ENCODE measurements at places on chromosomes 2 and 18. TPM values are rescaled to one million over a fixed set of nuclear protein-coding genes. Genes with fewer than 3 reads are reported as not detected.
A peak's percentile ranks its signal among the peaks of the same experiment; 100 is the strongest.

- H3K27ac ChIP-seq = no peak overlapping the region
- H3K4me1 ChIP-seq = no peaks in the 10 kb centered on the region
- H3K36me3 ChIP-seq = no peaks in the 10 kb centered on the region
- no peak overlapping the region for H3K4me3 ChIP-seq
- no peaks in the 10 kb centered on the region for H3K27me3 ChIP-seq
Measured at GRCh38 chr2:147125145-147125544, 719.7 kb upstream of the ACVR2A start.

DNA sequence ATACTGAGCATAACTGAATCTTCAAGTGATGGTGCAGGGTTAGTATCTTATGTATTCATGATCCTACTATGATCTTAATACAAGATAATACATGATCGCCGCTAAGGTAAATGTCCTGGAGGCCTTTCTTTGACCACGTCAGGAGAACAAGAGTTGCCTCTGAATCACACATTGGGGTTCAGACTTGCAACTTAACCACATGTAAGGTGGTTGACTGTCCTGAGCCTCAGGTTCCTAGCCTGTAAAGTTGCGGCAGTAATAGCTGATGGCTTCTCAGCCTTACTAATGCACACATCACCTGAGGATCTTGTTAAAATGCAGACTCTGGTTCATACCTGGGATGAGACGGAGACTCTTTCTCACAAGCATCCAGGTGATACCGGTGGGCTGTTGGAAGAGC is 112.5 kb downstream of the MGAT5 start:
- peaks cover 10% of the 10 kb centered on the region for H3K4me1 ChIP-seq
- no peaks in the 10 kb centered on the region for H3K27me3 ChIP-seq
- H3K36me3 ChIP-seq = no peaks in the 10 kb centered on the region
- H3K27ac ChIP-seq = no peak overlapping the region
- DNase-seq = no peak

The MAP3K19 gene
- total RNA-seq = not detected

DNA sequence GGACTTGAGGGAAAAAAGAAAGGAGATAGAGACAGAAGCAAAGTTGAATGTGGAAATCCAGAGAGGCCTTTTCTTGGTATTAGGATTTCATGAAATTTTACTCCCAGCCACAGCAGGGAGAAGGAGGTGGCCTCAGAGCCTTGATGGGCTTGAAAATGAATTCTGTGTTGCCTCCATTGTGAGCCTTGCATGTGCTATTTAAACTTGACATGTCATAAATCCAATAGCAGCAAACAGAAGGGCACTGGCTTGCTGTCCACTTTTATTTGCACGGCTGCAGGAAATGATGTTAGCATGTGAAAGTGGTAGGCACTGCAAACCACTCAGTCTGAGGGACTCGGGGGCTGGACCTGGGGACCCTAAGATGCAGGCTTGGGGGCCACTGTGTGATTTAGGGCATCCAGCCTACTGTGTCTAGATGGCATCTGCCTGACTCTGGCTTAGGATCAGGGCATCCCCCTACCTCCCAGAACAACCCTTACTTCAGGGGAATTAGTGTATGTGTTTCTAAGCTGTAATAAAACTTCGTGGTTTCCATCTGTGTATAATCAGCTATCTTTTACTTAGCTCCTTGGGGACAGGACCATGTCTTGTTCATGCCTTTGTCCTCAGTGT is 139.1 kb upstream of the SKOR2 start:
- H3K27me3 ChIP-seq = no peaks in the 10 kb centered on the region
- no peaks in the 10 kb centered on the region for H3K4me1 ChIP-seq
- no peak overlapping the region for H3K4me3 ChIP-seq
- no peaks in the 10 kb centered on the region for H3K36me3 ChIP-seq
- no peak overlapping the region for H3K27ac ChIP-seq

The DHRS9 gene
- total RNA-seq = 1.3 TPM

- no peak within 1 kb of the TSS for H3K27ac ChIP-seq
- DNase-seq = no peak
- H3K4me1 ChIP-seq = peaks cover 19% of the 10 kb centered on the region
- H3K27me3 ChIP-seq = peaks cover 59% of the 10 kb centered on the region
Measured at GRCh38 chr2:73202156-73203054, at the start of gene NOTO. NOTO (plus strand) TSS chr2:73202574; CDS start chr2:73202667, 93 bp downstream.

- peak overlapping the region; percentile 65 for H3K27ac ChIP-seq
- H3K27me3 ChIP-seq = no peaks in the 10 kb centered on the region
- no peaks in the 10 kb centered on the region for H3K36me3 ChIP-seq
- no peaks in the 10 kb centered on the region for H3K4me1 ChIP-seq
Measured at GRCh38 chr2:27797841-27798240, 26.3 kb downstream of the MRPL33 start.

DNA sequence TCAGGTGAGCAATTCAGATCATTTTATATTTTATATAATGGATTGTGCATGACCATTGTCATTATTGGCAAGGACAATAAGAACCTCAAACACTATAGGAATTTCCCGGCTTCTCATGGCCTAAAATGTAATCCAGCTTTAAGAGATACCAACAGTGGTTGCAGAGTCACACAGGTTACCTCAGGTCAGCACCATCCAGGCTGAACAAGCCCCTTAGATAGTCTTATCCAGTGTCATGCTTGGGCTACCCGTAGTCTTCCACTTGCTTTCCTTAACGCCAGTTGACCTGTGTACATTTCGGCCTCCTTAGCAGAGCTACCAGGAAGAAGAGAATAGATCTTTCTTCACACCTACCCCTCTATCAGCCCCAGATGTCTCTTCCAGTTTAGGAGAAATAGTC is 293.3 kb upstream of the SYT4 start:
- no peaks in the 10 kb centered on the region for H3K36me3 ChIP-seq
- H3K4me1 ChIP-seq = peaks cover 6% of the 10 kb centered on the region
- DNase-seq = no peak
- no peak overlapping the region for H3K27ac ChIP-seq

- peaks cover 11% of the 10 kb centered on the region for H3K36me3 ChIP-seq
- H3K4me1 ChIP-seq = no peaks in the 10 kb centered on the region
Measured at GRCh38 chr2:43553341-43553855, 42.4 kb downstream of the THADA start.

DNA sequence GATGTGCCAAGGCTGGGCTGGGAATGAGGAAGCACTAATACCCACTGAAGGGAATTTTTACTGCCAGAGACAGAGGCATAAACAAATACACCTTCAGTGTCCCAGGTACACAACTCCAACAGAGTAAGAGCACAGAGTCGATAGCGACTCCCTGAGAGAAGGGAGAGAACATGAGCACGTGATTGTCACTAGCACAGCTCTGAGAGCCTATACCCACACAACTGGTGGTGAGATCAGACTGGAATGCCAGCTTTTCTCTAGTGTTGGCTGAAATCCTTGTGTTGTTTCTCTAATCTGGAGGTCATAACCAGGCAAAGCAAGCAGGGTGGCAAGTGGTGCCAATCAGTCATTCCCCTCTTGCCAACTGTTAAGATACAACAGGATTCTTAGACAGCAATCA is 377.2 kb downstream of the CNTNAP5 start:
- no peaks in the 10 kb centered on the region for H3K27me3 ChIP-seq
- no peaks in the 10 kb centered on the region for H3K36me3 ChIP-seq
- H3K27ac ChIP-seq = no peak overlapping the region
- no peak for DNase-seq
- no peaks in the 10 kb centered on the region for H3K4me1 ChIP-seq

All from sigmoid colon (tissue), 7 donors.